Pancreas (tissue), 10 donors: ENCODE measurements at places on chromosomes 16 and 17. TPM values are rescaled to one million over a fixed set of nuclear protein-coding genes. Genes with fewer than 3 reads are reported as not detected.

DNA sequence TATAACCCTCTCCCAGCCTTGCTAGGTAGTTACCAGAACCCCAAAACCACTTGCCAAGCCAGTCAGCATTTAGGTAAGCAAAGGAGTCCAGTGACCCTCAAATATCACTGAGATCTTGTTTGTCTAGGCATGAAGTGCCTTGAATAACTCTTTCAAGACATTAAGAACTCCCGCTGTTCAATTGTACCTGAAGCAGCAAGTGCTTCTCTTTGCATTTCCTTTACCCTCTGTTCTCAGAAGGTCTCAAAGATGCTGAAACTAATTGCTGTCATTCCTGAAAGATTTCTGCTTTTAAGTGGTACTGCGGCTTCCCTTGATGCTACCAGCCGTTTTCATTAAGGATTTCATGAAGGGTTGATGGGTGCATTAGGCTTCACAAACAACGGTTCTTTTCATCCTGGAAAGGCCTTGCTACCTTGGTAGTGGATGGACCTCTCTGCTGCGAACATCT is 142.7 kb downstream of the PITPNC1 start:
- no peak overlapping the region for H3K4me3 ChIP-seq
- no peaks in the 10 kb centered on the region for H3K36me3 ChIP-seq
- H3K27ac ChIP-seq: no peak overlapping the region
- H3K4me1 ChIP-seq: peaks cover 39% of the 10 kb centered on the region

- H3K27ac ChIP-seq: no peak overlapping the region
- H3K36me3 ChIP-seq: no peaks in the 10 kb centered on the region
- no peak for DNase-seq
- H3K4me1 ChIP-seq: no peaks in the 10 kb centered on the region
- no peak overlapping the region for H3K4me3 ChIP-seq
- no peaks in the 10 kb centered on the region for H3K27me3 ChIP-seq
Measured at GRCh38 chr17:6608321-6608720, 32.2 kb downstream of the KIAA0753 start.

DNA sequence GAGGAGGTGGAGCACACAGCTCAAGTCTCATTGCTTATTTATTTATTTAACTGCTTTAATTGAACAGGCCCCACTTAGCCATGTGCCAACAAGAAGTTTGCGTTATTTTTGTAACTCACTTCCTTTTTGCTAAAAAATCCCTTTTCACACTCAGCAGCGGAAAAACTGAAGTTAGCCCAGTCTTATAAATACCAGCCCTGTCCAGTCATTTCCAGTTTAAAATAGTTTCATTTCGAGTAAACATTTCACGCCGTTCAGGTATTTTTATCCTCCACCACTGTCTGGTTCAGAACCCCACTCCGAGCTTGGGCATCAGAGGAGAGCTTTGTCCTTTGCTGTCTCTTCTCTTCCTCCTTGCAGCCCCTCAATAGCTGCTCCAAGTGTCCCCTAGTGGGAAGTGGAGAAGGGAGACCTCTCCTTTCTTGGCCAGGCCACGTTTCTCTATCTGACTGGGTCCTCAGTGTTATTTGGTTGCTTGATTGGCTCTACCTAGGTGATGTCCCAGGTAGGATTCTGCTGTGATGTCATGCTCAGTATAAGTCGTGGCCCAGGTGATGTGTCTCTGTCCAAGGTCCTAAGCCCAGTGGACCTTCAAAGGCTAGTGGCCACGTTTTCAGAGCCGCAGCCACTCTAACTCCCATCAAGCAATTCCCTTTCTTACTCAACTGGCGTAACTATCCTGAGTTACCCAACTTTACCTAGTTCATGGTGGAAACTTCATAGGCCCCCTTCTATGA is 53.0 kb upstream of the GAS7 start:
- no peaks in the 10 kb centered on the region for H3K27me3 ChIP-seq
- H3K4me3 ChIP-seq: no peak overlapping the region
- no peak overlapping the region for H3K27ac ChIP-seq
- H3K36me3 ChIP-seq: no peaks in the 10 kb centered on the region
- DNase-seq: no peak
- H3K4me1 ChIP-seq: no peaks in the 10 kb centered on the region

GRCh38 chr17:12180644-12181261 is 160.1 kb downstream of the MAP2K4 start:
- no peak for DNase-seq
- H3K4me3 ChIP-seq: no peak overlapping the region
- H3K27ac ChIP-seq: no peak overlapping the region
- H3K4me1 ChIP-seq: no peaks in the 10 kb centered on the region
- no peaks in the 10 kb centered on the region for H3K36me3 ChIP-seq

The PPP1R1B gene
- 64.1 TPM for total RNA-seq

The TBX21 gene
- total RNA-seq: 0.16 TPM

The DPEP3 gene
- not detected for total RNA-seq

The DNAI2 gene
- not detected for total RNA-seq

The SOX15 gene
- total RNA-seq: not detected

The RRAD gene
- 0.64 TPM for total RNA-seq

The SDR42E1 gene
- 8.3 TPM for total RNA-seq
